H7 (cell line): ENCODE measurements at places on chromosomes 2 and 18.

DNA sequence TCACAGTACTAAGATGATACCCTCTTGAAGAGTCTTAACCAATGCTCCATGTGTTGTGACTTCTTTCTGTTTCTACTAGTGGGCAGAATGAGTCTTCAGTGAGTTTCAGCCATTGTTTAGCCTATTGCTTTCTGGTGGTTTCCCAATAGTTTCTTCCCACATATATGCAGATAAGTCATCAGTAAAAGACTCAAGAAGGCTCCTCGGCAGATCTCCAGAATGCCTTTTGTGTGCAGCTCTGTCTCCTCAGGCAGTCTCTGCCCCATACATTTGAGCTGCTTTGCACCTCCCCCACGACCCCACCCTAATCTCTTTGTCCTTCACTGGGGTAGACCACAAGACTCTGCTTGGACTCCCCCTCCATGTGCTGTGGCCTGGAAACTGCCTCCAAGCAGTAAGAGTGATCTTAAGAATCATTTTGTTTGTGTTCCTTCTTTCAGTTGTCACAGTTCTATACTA, 71.6 kb upstream of the CHRNA1 start:
- DNase-seq: no peak

- no peak for DNase-seq
Observed at GRCh38 chr2:98088261-98088660, 1.3 kb downstream of the VWA3B start.

DNA sequence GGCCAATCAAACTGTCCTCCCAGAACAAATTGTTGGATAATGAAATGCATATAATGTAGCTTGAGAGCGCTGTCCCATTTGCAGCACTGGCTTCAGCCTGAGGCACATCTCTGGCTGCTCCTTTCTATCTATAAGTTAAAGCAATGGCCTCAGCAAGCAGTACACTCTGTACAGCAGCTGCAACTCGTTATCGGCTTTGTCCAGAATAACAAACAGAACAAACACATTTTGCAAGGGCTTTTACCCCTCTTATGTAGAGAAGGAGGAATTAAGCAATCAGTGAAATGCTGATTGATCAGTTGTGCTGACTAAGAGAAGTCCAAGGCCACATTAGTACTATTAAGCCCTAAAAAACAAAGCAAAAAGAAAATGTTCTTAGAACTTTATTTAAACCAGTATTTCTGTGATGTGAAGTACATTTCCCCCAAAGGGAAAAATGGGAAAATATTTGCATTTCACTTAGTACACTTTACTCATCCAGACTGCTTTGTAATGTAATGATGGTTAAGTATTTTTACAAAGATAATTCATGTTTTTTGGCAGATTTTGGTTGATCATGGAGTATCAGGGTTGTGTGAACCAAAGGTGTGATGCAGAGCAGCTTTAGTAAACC, 15.0 kb upstream of the CPS1 start:
- DNase-seq: no peak

- DNase-seq: no peak
Observed at GRCh38 chr2:182426918-182427240, at the start of gene PDE1A. Gene PDE1A, minus strand, starts transcription at chr2:182427036.

GRCh38 chr2:200786423-200786822, 25.3 kb upstream of the BZW1 start:
- DNase-seq: no peak

- no peak for DNase-seq
Observed at GRCh38 chr2:62200868-62201267, 5.0 kb downstream of the B3GNT2 start.

DNA sequence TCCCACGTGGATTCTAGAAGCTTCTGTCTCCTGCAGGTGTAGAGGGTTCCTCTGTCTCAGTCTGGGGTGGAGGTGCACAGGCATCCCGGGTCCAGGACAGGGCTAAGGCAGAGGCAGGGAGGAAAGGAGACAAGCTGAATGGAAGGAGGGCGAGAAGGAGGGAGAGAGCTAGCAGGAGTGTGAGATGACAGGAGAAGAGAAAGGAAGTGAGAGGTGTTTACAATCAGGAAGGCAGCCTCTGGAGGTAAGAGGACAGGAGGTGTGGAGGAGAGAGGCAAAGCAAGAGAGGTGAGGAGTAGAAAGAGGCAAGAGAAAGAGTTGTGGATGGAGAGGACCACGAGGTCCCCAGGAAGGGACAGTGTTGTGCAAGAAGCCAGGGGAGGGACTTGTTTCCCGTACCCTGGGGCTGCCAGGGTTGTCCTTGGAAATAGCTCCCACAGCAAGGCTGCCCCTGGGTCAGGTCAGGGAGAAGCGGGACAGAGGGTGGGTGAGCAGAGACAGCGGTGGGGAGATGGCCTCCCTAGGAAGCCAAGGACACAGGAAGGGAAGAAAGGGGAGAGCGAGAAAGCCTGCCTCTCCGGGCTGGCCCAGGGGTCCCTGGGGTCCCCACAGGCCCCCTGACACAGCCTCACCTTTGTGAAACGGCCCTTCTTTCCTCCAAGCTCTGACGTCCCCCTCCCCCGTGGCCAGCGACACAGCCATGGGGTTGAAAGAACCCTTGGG, 136.9 kb downstream of the CYP26B1 start:
- DNase-seq: peak; percentile 10

DNA sequence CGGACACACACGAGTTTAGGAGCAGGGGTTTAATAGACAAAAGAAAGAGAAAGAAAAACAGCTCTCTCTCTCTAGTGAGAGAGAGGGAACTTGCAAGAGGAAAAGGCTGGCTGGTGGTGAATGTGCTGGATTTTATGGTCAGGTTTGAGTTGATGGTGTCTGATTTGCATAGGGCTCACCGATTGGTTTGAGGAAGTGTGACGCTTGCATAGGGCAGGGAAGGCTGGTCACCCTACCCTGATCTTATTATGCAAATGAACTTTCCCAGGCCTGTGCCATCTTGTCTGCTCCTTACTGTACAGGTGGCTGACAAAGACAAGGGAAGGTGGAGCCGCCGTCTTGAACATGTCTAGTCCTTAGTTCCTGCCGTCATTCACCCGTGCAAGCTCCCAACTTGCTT, 408.9 kb downstream of the RIT2 start:
- no peak for DNase-seq

DNA sequence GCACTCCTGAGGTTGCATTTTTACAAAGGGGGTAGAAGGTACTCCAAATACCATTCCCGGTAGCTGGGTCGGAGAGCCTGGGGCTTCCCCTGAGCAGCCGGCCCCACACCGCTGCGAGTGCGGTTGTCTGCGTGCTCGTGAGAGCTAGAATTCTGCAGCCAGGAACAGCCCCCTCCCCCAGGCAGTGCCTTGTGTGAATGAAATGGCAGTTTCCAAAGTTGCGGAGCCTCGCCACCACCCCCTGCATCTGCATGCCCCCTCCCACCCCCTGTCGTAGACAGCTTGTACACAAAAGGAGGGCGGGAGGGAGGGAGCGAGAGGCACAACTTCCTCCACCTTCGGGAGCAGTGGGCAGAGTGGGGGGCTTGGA, 1.1 kb downstream of the MYCN start:
- peak; percentile 94 for DNase-seq

DNA sequence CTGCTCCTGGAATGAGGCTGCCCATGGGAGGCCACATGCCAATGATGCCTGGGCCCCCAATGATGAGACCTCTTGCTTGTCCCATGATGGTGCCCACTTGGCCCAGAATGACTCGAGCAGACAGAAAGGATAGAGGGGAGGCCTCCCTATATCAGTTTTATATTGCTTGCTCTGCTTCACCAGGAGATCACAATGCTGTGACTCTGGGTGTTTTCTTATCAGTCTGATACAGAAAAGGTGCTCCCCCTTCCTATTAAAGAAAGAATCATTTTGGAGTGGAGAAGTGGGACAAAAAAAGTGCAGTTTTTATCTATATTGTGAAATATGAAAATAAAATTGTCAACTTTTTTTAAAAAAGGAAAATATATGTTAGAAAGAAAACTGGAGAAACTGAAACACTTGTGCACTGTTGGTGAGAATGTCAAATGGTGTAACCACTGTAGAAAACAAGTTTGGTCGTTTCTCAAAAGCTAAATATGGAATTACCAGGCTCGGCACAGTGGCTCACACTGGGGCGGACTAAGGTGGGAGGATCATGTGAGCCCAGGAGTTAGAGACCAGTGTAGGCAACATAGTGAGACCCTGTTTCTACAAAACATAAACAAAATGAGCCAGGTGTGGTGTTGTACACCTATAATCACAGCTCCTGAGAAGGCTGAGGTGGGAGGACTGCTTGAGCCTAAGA, 21.8 kb downstream of the LPIN2 start:
- no peak for DNase-seq

DNA sequence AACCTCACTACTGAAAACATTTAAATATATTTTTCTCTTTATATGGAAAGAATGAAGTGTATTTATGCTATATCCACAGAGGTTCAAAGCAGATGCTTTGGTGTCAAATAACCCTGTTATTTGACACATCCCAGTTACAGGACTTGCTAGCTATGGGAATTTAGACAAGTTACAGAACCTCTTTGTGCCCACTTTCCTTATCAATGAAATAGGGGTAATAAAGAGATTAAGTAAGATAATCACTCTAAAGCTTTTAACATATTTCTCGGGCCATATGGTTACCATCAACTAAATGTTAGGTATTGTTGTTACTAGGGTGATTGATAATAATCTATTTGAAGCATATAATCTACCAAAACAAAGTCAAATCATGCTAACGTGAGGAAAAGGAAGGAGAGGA, 1660.6 kb upstream of the NXPH2 start:
- no peak for DNase-seq

GRCh38 chr18:39555496-39555895, 1989.9 kb upstream of the CELF4 start:
- DNase-seq: no peak

DNA sequence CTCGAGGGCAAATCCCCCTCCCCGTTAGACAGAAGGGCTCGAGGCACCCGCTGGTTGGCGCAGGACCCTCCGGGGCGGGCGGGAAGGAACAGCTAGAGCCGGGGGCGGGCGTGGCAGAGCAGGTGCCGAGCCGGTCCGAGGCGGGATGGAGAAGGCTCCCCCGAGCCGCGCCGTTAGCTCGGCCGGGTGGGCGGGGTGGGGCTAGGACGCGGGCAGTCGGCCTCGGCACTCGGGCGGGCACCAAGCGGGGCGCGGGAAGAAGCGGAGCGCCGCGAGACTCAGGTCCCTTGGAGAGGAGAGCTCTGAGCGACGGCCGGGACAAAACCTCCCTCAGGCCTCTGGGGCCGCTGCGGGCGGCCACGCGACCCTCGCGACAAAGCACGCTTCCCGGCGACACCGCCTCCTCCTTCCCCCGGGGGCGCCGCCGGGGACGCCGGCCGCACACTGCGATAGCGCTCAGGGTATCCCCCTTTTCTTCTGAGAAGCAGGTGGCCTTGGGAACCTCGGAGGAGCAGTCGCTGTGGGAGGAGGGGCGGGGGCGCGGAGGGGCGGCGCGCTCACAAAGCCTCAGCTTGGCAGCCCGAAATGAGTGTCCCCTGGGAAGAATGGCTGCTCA, 721 bp downstream of the FHOD3 start:
- DNase-seq: peak; percentile 84

GRCh38 chr2:144086965-144087364, 433.0 kb downstream of the ZEB2 start:
- no peak for DNase-seq
